Fibroblast of the aortic adventitia (primary cell): ENCODE measurements at places on chromosomes 6 and 20.

DNA sequence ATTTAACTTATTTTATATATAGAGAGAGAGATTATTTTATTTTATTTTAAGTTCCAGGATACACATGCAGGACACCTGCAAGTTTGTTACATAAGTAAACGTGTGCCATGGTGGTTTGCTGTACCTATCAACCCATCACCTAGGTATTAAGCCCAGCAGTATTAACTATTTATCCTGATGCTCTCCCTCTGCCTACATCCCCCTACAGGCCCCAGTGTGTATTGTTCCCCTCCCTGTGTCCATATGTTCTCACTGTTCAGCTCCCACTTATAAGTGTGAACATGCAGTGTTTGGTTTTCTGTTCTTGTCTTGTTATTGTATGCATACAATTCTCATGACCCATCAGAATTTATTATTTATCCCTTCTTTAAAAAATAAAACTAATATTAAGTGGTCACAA is 34.6 kb downstream of the FKBP1C start:
- no peak for DNase-seq

GRCh38 chr6:6927521-6928361 is 180.0 kb upstream of the RREB1 start:
- no peak for DNase-seq

GRCh38 chr6:39804466-39805065 is 12.4 kb downstream of the DAAM2 start:
- peak; percentile 39 for DNase-seq

DNA sequence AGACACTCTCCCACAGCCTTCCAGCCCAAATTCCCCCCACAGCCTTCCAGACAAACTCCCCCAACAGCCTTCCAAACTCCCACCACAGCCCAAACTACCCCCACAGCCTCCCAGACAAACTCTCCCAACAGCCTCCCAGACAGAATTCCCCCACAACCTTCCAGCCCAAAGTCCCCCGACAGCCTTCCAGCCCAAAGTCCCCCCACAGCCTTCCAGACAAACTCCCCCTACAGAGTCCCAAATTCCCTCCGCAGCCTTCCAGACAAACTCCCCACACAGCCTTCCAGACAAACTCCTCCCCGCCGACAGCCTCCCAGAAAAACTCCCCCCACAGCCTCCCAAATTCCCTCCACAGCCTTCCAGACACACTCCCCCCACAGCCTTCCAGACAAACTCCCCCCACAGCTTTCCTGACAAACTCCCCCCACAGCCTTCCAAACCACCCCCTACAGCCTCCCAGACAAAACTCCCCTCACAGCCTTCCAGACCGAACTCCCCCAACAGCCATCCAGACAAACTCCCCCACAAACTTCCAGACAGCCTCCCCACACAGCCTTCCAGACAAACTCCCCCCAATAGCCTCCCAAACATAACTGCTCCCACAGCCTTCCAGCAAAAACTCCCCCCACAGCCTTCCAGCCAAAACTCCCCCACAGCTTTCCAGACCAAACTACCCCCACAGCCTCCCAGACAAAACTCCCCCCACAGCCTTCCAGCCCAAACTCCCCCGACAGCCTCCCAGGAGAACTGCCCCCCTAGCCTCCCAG is 38.0 kb upstream of the SYNDIG1 start:
- DNase-seq: no peak

- no peak for DNase-seq
Observed at GRCh38 chr20:6044115-6044514, 9.7 kb downstream of the LRRN4 start.

DNA sequence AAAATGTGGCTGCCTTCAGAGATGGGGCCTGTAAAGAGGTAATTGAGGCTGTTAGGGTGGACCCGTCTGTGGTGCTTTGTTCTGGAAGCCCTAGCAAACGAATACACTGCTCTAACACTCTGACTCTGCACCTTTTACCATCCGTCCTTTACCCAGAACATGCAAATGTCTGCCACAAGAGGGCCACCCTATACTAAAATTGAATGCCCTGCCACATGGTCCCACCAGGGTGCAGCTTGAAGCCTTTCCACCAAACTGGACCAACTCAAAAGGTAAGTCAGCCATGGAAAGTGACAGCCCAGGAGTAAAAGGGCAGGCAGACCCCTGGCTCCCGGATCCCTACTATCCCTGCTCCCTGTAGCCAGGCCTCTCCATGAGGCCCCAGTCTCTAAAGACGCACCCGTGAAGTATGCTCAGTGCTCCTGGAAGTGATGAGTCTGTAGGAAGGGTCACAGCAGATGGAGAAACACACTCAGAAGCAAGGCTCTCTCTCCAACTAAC is 5.8 kb upstream of the BFSP1 start:
- DNase-seq: peak; percentile 86

GRCh38 chr6:28176373-28176772 is 34.7 kb downstream of the ZKSCAN8 start:
- no peak for DNase-seq

DNA sequence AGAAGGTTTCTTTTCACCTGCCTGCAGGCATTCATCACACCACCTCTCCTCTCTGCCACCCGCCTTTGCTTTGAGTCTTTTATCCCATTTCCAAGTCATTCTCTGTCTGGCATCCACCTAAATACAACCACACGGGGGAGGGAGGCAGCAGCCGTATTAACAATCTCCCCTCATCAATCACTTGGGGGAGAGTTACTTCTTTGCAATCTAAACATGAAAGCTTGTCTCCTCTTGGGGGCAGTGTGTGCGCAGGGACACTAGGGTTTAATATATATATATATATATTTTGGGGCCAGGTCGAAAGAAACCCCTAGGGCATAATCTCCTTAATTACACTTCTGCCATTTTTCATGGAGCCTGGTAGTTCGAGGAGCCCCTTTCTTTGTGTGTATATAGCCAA is 214.5 kb downstream of the TSHZ2 start:
- no peak for DNase-seq

DNA sequence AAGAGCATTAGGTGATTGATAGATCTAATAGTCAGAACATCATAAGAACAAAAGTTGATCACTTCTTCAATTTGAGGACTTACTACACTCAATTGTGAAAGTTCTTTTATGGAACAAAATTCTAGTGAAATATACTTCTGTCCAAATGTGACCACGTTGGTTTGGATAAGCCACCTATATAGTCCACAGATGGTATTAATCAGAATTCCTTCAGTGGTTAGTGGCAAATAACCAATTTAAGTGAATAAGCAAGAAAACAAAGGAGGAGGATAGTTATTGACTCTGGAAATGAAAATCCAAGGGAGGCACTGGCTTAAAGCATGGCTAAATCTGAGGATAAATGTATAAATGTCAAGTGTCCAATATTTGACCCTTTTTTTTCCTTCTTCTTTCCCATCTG is 268.5 kb upstream of the MARCKS start:
- peak; percentile 76 for DNase-seq

DNA sequence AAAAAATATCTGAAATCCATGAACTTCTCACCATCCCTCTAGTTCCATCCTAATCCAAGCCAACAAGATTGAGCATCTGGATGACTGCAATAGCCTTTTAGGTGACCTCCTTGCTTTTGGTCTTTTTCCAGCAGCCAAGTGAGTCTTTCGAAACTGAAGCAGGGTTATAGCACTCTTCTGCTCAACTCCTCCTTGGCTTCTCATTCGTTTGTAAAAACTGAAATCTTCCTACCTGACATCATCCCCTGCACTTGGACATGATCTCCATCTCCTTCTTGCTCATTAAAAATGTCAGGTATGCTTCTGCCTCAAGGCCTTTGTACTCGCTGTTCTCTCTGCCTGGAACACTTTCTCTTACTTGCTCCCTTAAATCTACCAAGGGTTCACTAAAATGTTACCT is 46.0 kb downstream of the STX7 start:
- DNase-seq: peak; percentile 77
